Activated CD4-positive, alpha-beta T cell treated with anti-CD3 and anti-CD28 coated beads for 24 hours (primary cell): ENCODE measurements at places on chromosomes 7 and 10.

- DNase-seq, result no peak
Observed at GRCh38 chr10:110212119-110213006, 5.0 kb downstream of the MXI1 start.

DNA sequence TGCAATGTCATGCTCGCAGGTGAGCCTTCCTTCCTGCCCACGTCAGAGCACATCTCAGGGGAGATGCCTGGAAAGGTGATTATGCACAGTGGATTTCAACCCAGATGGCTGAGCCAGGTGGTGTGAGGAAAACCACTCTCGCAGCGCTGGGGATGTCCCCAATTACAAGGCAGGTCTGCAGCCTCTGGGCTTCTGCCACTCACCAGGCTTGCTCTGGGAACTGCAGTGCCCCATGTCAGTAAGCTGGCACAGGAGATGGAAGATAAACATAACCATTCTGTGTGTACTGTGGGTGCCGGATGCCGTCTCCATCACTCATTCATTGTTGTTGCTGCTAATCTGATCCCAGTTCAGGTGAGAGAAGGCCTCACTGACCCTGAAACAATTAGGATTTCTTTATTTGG, 222.9 kb upstream of the PITRM1 start:
- DNase-seq, result no peak

DNA sequence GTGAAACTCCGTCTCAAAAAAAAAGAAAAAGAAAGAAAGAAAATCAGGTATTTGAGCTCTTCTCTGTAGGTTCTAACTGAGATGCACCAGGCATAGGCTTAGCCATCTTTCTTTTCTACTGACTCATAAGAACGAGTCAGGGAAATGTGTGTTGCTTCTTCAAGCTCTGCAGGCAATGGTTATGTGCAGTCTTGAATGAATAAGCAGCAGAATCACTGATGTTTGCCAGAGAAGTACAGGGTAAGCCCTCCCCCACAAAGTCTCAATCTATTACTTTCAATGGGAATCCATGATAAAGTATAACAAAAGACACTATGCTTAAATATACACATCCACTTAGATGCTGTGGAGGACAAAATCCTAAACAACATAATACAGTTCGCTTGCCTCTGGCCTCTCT, 239.2 kb downstream of the PARD3 start:
- DNase-seq, result no peak

GRCh38 chr7:9407816-9408215, 974.4 kb downstream of the NXPH1 start:
- no peak for DNase-seq

GRCh38 chr10:66257801-66258200, 668.0 kb upstream of the LRRTM3 start:
- DNase-seq, result no peak

DNA sequence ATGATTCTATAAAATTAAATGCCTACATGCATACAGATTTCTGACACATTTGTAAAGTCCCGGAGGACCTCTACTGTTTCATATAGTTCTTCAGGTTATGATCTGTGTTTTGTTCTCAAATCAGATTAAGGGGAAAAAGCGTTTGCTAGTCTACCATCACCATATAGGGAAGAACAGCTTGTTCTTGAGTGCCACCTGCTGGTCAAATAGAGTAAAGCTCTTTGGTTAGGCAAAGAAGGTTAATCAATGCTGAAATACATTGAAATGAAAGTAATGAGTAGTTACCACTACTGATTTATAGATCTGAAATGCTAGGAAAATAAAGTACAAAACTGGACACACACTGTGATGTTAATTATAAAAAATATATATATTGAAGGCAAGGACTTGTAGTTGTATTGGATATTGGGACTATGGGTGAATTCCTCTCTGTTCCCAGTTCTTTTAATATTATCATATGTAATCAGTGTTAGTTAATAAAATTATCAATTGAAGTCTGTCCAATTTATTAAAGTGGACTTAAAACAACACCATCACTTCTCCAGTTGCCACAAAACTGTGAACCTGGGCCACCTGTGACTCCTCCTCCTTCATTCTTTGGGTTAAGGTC, 72.6 kb upstream of the PDLIM1 start:
- peak; percentile 41 for DNase-seq

- DNase-seq, result no peak
Observed at GRCh38 chr10:85612378-85612775, 754.2 kb downstream of the GRID1 start.

DNA sequence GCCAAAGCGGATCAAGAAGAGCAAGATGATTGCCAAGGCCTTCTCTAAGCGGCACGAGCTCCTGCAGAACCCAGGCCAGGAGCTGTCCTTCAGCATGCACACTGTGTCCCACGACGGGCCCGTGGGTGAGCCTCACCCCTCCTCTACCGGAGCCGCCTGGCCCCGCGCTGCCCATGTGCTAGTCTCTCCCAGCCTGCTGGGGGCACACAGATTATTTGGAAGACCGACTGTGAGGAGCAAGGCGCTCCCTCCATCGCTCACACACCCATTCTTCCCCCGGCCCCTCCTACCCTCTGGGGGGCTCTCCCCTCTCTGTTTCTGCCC, 13.9 kb upstream of the AHCYL2 start:
- DNase-seq, result no peak

GRCh38 chr7:2993868-2994267, 49.8 kb downstream of the CARD11 start:
- no peak for DNase-seq

GRCh38 chr10:129942936-129943715, 20.9 kb downstream of the EBF3 start:
- DNase-seq, result no peak

GRCh38 chr10:44393834-44394547, 9.1 kb upstream of the CXCL12 start:
- no peak for DNase-seq

GRCh38 chr7:249989-250388, 40.0 kb upstream of the FOXL3 start:
- no peak for DNase-seq

DNA sequence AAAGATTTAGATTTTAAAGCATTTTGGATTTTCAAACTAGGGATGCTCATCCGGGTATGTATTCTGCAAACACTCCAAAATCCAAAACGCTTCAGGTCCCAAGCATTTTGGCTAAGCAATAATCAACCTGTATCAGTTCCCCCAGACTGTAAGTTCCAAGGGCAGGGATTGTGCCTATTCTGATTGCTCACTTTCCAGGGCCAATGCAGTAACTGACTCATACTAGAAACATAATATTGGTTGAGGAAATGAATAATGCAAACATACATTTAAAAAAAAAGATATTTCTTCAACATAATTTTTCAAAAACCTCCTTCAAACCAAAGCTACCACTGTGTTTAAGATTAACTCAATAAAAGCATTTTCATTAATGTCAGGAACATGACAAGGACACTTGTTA, 69.5 kb downstream of the HIBADH start:
- DNase-seq, result no peak

DNA sequence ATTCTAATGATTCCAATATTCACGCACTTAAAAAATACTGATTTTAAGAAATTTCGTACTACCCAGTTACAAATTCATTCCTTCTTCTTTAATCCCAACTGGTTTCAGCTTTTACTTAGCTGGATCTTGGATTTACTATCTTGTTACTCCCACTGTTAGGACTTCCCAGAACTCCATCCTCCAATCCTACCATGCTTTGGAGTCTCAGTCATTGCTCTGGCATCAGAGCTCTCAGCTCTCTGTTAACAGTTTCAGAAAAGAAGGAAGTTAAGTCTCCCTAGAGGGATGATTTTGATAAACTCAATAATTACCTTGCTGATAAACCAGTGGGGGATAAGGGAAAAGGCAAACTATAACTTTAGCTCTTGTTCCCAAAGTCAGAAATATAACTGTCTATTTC, 9.5 kb downstream of the PPA1 start:
- DNase-seq, result no peak

DNA sequence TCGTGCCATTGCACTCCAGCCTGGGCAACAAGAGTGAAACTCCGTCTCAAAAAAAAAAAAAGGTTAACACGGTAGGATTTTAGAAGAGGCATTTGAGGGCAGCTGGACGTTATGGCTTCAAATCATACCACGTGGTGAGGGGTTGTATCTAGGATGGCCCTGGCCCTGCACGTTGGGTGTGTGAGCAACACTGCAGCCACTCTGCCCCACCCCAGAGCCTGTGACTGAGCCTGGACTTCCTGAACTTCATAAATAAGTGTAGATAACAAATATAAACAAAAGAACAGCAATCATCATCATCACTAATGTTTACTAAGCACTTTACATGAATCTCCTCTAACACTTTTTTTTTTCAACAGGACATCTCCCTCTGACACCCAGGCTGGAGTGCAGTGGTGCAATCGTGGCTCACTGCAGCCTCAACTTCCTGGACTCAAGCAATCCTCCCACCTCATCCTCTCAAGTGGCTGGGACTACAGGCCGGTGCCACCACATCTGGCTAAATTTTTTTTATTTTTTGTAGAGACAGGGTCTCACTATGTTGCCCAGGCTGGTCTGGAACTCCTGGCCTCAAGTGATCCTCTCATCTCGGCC, 169.5 kb upstream of the FRMD4A start:
- no peak for DNase-seq

DNA sequence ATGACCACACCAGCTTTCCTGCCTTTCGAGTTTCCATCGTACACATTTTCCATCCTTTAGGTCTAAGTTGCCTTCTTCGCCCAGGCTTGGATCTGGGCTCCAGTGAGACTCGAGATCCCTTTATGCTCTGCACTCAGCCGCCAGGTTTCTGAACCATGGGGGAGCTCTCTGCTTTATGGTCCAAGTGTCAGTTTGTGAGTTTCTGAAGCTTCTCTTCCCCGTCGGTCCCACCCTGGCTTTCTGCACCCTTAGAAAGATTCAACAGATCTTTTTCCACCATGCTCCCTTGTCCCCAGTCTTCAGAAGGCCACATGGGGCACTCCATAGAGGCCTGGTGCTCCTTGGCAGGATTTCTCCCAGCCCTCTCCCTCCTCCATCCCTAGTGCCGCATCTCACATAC, 402.0 kb downstream of the PTPRN2 start:
- DNase-seq, result no peak

DNA sequence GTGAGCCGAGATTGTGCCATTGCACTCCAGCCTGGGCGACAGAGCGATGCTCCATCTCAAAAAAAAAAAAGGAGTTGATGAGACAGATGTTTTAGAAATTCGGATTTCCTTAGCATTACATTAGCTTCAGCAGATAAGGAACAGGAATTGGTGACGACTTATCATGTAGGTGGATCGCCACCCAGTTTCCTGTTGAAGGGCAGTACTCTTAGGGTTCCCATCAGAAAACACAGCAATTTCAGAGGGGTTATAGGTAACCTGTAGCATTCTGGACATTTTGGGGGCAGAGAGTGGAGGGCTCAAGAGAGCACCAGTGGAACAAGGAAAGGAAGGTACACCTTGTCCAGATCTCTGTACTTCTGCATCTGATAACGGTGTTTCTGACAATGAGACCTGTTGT, 146.4 kb upstream of the NOBOX start:
- no peak for DNase-seq

DNA sequence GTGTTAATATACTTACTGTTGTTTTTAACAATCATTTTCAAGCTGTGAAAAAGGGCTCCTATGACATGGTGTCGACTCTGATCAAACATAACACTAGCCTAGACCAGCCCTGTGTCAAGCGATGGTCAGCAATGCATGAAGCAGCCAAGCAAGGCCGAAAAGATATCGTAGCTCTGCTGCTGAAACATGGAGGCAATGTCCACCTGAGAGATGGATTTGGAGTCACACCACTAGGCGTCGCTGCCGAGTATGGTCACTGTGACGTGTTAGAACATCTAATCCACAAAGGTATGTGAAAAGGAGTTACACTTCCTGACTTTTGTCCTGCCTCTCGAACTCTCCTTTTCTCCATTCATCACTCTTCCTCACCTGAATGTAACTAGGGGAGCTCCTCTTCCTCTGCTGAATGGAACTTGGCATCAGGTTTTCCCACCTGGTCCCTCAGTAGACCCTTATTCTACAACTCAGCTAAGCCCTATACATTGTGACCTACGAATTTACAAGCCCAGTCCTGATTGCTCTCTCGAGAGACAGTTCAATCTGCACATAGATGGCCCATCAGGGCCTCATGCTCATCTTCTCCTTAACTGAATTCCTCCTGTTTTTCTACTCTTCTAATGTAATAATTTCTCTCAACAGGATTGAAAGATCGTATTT, 23.0 kb downstream of the ASB15 start:
- DNase-seq, result peak; percentile 51

GRCh38 chr10:11404901-11405300, 206.5 kb downstream of the USP6NL start:
- no peak for DNase-seq

GRCh38 chr7:67566101-67566500, 569.5 kb downstream of the TYW1 start:
- DNase-seq, result no peak

- DNase-seq, result peak; percentile 84
Observed at GRCh38 chr7:100088621-100089457, at the start of gene COPS6. COPS6 (plus strand) TSS chr7:100088969; CDS start chr7:100088991, 22 bp downstream.

GRCh38 chr10:93189944-93190343, 116.3 kb downstream of the CYP26A1 start:
- no peak for DNase-seq

GRCh38 chr10:108238261-108238660, 1073.8 kb upstream of the SORCS1 start:
- no peak for DNase-seq

DNA sequence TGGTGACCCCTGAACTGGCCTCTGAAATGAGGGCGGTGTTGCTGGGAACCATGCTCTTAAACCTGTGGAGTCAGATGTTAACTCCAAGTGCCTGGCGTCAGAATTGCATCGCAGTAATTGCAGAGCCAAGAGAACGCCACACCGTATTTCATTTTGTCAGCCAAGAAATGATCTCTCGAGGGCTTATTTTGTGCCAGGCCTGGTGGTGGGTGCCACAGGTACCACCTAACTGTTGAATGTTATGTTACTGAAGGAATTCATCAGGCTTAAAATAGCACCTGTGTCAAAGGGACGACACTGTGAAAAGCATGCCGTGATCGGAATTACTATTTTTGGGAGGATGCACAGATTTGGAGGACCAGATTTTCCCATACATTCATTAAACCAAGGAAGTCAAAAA, 51.9 kb upstream of the BAIAP2L1 start:
- no peak for DNase-seq

- no peak for DNase-seq
Observed at GRCh38 chr7:18408461-18408860, 87.1 kb upstream of the HDAC9 start.

- no peak for DNase-seq
Observed at GRCh38 chr10:124745673-124746072, 1.5 kb upstream of the FAM53B start.

- no peak for DNase-seq
Observed at GRCh38 chr7:28705350-28705749, 252.8 kb downstream of the TRIL start.

GRCh38 chr7:3107228-3107763, 63.6 kb upstream of the CARD11 start:
- DNase-seq, result no peak
